GM19239 (cell line): ENCODE measurements at places on chromosomes 5 and 9.
A peak's percentile ranks its signal among the peaks of the same experiment; 100 is the strongest.

GRCh38 chr5:10233505-10233904 is 16.2 kb downstream of the ATPSCKMT start:
- no peak for DNase-seq

DNA sequence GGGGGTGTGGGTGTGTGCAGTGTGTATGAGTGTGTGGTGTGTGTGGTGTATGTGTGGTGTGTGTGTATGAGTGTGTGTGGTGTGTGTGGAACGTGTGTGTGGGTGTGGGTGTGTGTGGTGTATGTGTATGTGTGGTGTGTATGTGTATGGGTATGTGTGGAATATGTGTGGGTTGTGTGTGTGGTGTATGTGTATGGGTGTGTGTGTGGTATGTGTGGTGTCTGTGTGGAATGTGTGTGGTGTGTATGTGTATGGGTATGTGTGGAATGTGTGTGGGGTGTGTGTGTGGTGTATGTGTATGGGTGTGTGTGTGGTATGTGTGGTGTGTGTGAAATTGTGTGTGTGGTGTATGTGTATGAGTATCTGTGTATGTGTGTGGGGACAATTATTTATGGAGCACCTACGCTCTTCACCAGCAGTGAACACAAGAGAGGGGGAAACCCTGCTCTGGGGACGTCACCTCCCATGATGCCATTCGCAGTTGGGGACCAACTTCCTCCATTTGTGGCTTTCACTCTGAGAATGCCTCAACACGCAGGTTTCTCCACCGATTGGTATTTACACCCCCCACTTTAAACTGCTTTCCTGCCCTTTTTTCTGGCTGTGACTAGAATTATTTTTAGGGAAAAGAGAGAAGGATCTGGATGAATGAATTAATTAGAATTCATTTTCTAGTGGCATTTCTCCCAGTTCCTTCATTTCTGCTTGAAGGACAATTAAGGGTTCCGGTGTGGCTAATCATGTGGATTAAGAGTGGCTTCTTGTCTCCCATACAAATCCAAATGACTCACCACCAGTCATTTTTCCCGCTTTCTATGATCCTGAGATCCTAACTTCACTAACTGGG is 238.1 kb downstream of the ROR2 start:
- DNase-seq = peak; percentile 76

GRCh38 chr9:69324549-69325401 is at the start of gene ENTREP1:
Gene ENTREP1 (plus strand): TSS chr9:69325215. CDS start chr9:69325310, 95 bp downstream.
- peak; percentile 30 for DNase-seq

GRCh38 chr5:88734983-88735382 is 148.0 kb downstream of the MEF2C start:
- no peak for DNase-seq

GRCh38 chr9:95313010-95313498 is 4.5 kb downstream of the FANCC start:
- DNase-seq = no peak

GRCh38 chr5:15282611-15283010 is 217.4 kb upstream of the FBXL7 start:
- DNase-seq = no peak

GRCh38 chr5:143916451-143916850 is 104.5 kb downstream of the HMHB1 start:
- no peak for DNase-seq

DNA sequence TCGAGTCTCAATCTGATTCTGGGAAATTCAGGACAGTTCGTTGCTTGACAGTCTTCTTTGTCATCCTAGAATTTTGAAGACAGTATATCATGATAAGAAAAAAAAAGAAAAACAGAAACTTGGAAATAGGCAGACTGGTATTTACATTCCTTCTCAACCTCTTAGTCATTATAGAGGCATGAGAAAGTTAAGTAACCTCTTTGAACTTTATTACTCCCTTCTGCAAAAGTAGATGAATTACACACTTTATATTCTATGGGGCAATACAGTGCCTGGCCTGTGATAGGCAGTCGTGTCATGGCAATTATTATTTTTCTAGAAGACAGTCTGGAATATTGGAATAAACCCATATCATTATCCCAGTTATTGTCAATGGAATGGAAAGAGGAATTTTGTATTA is 828.9 kb downstream of the TLR4 start:
- no peak for DNase-seq

DNA sequence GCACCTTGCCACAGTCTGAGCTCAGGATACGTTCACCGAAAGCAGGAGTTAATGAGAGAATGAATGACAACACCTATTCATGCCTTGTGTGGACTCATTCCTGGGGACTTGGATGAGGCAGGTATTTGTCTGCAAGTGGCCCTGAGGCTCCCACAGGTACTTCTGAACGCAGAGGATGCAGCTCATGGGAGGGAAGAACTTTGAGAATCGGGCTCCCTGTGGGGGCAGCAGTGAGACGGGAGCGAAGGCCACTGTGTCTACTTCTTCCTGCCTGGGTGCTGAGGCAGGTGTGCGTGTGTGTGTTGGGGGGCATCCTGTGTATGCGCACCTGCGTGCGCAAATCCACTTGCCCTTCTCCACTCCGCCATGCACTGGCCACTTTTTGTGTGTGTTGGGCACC is 42.2 kb downstream of the PTPN3 start:
- no peak for DNase-seq

GRCh38 chr9:16198996-16199395 is 646.2 kb downstream of the CCDC171 start:
- DNase-seq = no peak

DNA sequence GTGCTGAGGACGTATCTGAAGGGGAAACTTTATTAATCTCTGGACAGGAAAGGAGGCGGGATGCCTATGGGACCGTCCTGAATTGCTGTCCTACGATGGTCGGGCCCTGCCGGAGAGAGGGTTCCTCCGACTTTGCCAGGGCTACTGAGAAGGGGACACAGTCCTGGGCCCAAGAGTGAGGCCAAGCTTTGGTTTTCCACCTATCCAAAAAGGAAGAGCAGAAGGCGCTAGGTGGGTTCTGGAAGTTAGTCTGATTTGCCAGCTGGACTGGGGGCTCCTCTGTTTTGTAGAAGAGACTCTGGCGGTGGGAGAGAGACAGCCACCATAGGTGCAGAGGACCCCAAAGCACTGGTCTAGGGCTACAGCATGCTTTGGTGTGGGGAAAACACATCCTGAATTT is 243.8 kb upstream of the IRX4 start:
- DNase-seq = no peak

- no peak for DNase-seq
Measured at GRCh38 chr5:15695215-15695731, 195.3 kb downstream of the FBXL7 start.

- no peak for DNase-seq
Measured at GRCh38 chr5:79636981-79637733, 24.9 kb downstream of the TENT2 start.

DNA sequence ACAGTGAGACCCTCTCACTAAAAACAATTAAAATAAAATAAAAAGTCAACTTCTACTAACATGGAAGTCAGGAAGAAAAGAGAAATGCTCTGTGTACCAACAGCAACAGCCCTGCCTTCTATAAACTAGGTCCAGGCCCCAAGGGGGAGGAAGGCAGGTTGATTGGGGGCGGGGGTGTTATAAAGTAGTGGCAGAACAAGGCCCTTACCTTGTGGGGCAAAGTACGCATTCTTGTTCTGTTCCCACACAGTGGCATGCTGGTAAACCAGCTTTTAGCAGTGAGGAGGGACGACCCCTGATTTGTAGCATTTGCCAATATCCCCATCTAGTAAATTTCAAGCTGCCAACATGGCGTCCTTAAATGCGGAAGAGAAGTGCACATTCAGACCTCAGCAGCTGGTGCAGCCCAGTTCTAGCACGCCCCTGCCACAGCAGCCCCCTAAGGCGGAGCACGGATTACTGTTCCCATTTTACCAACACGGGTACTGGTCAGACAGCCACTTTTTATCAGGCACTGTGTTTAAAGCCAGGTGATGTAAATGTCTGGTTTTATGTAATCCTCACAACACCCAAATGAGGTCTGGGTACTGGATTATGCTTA is 69.5 kb downstream of the GTF3C4 start:
- no peak for DNase-seq

GRCh38 chr9:34291023-34291422 is 38.0 kb downstream of the KIF24 start:
- no peak for DNase-seq
